ENCODE measurements at places on chromosomes 7 and 10. TPM values are rescaled to one million over a fixed set of nuclear protein-coding genes. Genes with fewer than 3 reads are reported as not detected.

The ALOX5 gene
- not detected for total RNA-seq

The ABCC2 gene
- total RNA-seq = 1.3 TPM

The JMJD1C gene
- total RNA-seq = 127 TPM

The NEUROD6 gene
- total RNA-seq = not detected

The HOGA1 gene
- total RNA-seq = 1.5 TPM

The POP7 gene
- 23.5 TPM for total RNA-seq

The CYP2C19 gene
- total RNA-seq = not detected
